ENCODE measurements at places on chromosomes 6 and 20. TPM values are rescaled to one million over a fixed set of nuclear protein-coding genes. Genes with fewer than 3 reads are reported as not detected.

- H3K27me3 ChIP-seq, result no peaks in the 10 kb centered on the region
- no peak overlapping the region for H3K4me3 ChIP-seq
- no peaks in the 10 kb centered on the region for H3K36me3 ChIP-seq
- H3K27ac ChIP-seq, result no peak overlapping the region
- no peak for DNase-seq
- no peaks in the 10 kb centered on the region for H3K4me1 ChIP-seq
Measured at GRCh38 chr20:7333841-7334240, 566.4 kb downstream of the BMP2 start.

DNA sequence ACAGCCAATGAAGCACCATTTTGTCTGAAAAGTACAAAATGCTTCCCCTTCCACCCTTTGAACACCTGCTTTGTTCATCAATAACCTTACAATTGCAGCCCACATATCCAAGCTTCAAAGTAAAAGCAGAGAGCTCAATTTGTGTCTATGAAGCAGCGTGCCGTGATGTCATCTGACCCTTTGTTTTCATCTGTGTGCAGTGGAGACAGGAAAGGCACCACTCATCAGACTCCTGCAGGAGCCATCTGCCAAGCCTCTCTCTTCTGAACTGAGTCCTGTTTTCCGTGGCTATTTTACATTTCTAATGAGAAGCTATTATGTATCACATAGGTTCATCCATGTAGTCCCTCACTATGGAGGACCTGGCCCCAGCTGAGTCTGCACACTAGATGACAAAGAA is 7.5 kb upstream of the LY86 start:
- H3K27ac ChIP-seq, result no peak overlapping the region
- no peak overlapping the region for H3K4me3 ChIP-seq
- H3K27me3 ChIP-seq, result no peaks in the 10 kb centered on the region

GRCh38 chr20:50496773-50497385 is 13.3 kb upstream of the PTPN1 start:
- no peaks in the 10 kb centered on the region for H3K27me3 ChIP-seq
- peaks cover 2% of the 10 kb centered on the region for H3K4me1 ChIP-seq
- no peak overlapping the region for H3K27ac ChIP-seq
- no peak overlapping the region for H3K4me3 ChIP-seq

DNA sequence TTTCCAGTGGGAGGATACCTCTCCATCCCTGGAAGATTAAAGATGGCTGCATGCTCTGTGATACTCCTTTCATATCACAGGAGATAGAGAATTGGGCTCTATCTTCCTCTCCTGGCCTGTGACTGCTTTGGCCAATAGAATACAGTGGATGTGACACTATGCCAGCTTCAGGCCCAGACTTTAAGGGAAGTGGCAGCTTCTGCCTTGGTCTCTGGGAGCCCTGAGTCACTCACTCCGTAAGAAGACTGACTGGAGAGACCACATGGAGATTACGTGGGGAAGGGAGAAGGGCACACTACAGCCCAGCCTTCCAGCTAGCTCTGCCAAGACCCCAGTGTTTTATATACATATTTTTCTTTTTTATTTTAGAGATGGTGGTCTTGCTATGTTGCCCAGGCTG is 10.4 kb upstream of the MMP9 start:
- H3K27me3 ChIP-seq, result peaks cover 39% of the 10 kb centered on the region
- no peak overlapping the region for H3K4me3 ChIP-seq
- H3K36me3 ChIP-seq, result no peaks in the 10 kb centered on the region
- no peak for DNase-seq

- H3K4me1 ChIP-seq, result peaks cover 44% of the 10 kb centered on the region
- H3K27me3 ChIP-seq, result no peaks in the 10 kb centered on the region
- H3K4me3 ChIP-seq, result no peak overlapping the region
- H3K27ac ChIP-seq, result peak overlapping the region; percentile 71
Measured at GRCh38 chr6:17957498-17957897, 29.9 kb downstream of the KIF13A start.

DNA sequence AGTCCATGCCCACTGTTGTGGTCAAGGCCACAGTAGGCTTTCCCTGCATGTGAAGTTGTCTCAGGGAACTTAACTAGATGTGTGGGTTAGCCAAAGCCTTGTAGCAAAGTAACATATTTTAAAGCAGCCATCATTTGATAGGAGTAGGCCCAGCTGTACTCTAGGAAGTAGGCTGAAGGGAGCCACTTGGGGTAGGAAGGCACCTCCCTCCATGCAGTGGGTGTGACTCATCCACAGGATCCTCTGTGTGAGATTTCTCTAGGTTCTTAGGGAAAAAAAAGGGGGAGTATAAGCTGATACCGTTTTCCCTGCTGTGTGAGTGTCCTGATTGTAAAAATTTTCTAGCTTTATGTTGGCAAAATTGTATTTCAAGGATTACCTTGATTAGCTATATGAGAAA is 44.7 kb downstream of the VAPB start:
- H3K27me3 ChIP-seq, result no peaks in the 10 kb centered on the region
- peaks cover 24% of the 10 kb centered on the region for H3K4me1 ChIP-seq
- no peak overlapping the region for H3K4me3 ChIP-seq
- H3K27ac ChIP-seq, result peak overlapping the region; percentile 34
- peaks cover 9% of the 10 kb centered on the region for H3K36me3 ChIP-seq
- DNase-seq, result no peak

DNA sequence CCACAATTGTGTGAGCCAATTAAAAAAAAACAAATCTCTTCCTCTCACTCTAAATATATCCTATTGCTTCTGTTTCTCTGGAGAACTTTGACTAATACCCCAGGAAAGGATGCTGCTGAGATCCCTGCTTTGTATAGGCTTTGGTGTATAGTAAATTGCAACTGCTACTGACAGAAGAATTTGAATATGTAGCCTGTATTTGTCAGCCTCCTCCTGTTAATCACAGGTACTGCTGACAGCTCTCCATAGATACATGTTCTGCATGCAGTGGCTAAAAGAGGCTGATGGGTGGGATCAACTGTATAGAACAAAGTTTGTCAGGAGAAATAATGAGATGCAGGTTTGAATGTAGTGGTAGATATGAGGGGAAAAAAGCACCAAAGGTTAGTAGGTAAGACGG is 95.0 kb downstream of the ARHGAP18 start:
- no peaks in the 10 kb centered on the region for H3K27me3 ChIP-seq
- H3K27ac ChIP-seq, result no peak overlapping the region
- no peak for DNase-seq

DNA sequence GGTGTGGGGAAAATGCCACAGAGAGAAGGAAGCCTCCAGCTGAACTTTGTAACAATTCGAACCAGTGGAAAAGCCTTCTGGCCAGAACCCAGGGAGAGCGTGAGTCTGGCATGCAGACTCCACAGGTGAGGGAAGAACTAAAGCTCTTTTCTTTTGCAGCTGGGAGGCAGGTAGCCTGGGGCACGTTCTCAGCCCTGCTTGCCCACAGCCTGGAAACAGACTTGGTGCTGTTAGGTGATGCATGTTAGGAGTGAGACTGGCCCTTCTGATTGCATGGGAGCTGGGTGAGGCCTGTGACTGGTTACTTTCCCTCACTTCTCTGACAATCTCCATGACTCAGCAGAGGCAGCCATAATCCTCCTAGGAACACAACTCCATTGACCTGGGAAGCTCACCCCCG is 34.2 kb downstream of the PROKR2 start:
- H3K4me3 ChIP-seq, result no peak overlapping the region
- no peak overlapping the region for H3K27ac ChIP-seq
- peaks cover 6% of the 10 kb centered on the region for H3K27me3 ChIP-seq
- H3K36me3 ChIP-seq, result no peaks in the 10 kb centered on the region

DNA sequence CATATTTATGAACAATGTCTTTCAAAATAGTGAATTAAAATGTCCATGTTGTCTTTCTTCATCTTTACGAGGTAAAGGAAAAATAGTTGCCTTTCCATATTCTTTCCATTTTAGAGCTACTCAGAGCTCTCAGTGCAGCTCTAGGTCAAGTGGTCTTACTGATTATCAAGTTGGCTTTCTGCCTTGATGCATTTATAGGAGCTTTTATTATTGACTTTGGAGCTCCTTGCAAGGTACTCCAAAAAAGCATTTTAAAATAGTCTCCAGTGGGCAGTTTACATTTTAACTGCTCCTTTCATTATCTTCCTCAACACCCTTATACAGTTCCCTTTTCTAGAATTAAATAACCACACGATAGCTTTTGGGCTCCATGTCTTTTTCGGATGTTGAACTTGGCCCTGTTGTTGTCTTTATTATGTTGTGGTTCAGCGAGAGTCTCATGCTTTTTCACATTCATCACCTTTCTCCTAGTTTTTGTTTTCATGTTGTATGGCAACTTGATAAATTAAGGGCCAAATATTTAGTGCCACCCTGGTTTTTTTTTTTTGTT is 122.9 kb downstream of the CLIC5 start:
- H3K4me1 ChIP-seq, result peaks cover 17% of the 10 kb centered on the region
- no peaks in the 10 kb centered on the region for H3K36me3 ChIP-seq
- no peak overlapping the region for H3K27ac ChIP-seq
- no peak for DNase-seq
- H3K27me3 ChIP-seq, result peaks cover 23% of the 10 kb centered on the region
- H3K4me3 ChIP-seq, result no peak overlapping the region

GRCh38 chr20:1420066-1420465 is 27.2 kb upstream of the FKBP1A start:
- no peak for DNase-seq
- H3K27ac ChIP-seq, result no peak overlapping the region
- no peaks in the 10 kb centered on the region for H3K36me3 ChIP-seq
- H3K4me3 ChIP-seq, result no peak overlapping the region
- H3K4me1 ChIP-seq, result peaks cover 27% of the 10 kb centered on the region
- no peaks in the 10 kb centered on the region for H3K27me3 ChIP-seq

Gene ZSCAN31
- 6.2 TPM for total RNA-seq

Gene SLPI
- total RNA-seq, result not detected

Gene PSMA7
- 217 TPM for total RNA-seq

Gene EMILIN3
- 2.1 TPM for total RNA-seq

Gene TFAP2A
- 59.6 TPM for total RNA-seq
